ENCODE measurements at places on chromosomes 7 and 10. TPM values are rescaled to one million over a fixed set of nuclear protein-coding genes. Genes with fewer than 3 reads are reported as not detected.

- no peak for DNase-seq
These were observed 102.1 kb downstream of the CXCL12 start for GRCh38 chr10:44282626-44283300.

DNA sequence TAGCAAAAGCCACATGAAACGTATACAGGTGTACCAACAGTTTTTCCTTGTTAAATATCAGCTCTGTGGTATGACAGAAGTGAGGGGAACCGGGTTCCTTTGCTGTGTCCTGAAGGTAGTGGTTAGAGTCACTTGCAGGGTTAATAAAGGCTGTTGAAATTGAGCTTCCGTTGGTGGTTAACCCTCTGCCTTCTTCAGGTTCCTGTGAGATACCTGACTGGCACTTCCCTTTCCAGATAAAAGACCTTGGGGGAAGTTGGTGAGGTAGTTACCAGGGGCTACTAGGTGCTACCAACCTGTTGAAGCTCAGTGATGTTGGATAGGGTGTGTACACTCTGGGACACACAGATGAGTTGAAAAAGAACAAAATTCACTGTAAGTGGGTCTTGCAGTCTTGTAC is 384.1 kb downstream of the GATA3 start:
- no peak for DNase-seq

DNA sequence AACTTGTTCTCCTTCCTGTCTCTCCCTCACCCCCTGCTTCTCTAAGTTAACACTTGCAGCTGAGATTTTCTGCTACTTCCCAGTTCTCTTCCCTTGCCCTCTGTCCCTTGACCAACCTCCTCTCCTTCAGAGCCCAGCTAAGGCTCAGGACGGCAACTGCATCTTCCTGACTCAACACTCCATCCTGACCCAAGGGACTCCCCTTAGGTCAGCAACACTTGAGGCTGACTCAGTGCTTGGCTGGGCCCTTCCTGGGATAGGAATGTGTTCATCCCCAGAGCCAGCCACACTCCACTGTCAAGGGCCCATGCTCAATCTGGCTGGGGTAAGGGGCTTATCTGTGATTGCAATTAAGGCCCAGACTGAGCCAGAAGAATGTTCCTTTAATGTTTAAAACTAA is 3.4 kb downstream of the CALHM2 start:
- DNase-seq, result peak; percentile 63

- no peak for DNase-seq
These were observed 23.7 kb downstream of the ATAD1 start for GRCh38 chr10:87794285-87794684.

DNA sequence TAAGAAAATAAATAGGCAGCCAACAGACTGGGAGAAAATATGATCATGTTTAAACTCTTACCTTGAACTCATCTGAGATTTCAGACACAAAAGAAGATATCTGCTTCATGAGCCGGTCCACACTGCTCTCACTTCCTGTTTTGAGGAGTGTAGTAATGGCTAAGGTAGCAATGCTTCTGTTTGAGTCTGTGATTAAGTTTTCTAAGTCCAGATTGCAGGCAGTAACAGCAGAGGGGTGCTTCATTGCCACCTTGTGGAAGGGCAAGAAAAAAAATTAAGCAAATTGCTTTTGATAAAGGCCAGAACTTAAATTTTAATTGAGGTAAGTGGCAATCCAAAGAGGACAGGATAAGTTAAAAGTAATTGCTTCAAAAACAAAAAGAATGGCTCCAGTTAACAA is 69.1 kb downstream of the MEST start:
- DNase-seq, result no peak

DNA sequence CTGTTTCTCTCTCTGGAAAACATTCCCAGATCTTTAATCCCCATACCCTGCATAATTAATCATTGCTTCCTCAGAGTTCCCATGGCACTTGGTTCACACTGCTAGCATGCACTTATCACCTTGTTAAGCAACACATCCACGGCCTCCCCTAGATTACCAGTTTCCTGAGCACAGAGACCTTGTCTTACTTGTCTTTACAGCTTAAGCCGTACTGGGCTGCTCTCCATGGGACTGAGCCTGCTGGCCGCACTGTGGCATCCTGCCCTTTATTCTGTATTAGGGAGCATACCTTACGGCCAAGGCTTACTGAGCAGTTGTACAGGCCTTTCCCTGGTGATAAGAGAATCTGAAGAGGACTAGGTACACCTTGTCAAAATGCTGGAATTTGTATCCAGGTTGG is 190.2 kb downstream of the REEP3 start:
- DNase-seq, result no peak

DNA sequence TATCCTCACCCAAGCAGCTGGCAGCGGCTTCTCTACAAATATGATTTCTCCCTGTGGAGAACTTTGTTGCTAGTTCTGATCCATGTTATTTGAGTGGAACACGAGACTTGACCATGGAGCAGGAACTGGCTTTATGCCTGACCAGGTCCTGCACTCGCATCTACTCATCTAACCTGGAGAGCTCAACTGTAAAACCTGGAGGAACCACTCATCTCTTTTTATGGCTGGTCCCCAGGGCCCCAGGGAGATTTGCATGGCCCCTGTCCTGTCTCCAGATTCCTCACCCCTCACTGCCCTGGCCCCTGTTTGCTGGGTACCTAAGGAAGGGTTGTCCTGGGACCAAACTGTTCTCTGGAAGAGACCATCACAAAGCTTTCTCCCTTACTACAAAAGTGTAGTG is 16.0 kb downstream of the TCAF1 start:
- DNase-seq, result no peak

DNA sequence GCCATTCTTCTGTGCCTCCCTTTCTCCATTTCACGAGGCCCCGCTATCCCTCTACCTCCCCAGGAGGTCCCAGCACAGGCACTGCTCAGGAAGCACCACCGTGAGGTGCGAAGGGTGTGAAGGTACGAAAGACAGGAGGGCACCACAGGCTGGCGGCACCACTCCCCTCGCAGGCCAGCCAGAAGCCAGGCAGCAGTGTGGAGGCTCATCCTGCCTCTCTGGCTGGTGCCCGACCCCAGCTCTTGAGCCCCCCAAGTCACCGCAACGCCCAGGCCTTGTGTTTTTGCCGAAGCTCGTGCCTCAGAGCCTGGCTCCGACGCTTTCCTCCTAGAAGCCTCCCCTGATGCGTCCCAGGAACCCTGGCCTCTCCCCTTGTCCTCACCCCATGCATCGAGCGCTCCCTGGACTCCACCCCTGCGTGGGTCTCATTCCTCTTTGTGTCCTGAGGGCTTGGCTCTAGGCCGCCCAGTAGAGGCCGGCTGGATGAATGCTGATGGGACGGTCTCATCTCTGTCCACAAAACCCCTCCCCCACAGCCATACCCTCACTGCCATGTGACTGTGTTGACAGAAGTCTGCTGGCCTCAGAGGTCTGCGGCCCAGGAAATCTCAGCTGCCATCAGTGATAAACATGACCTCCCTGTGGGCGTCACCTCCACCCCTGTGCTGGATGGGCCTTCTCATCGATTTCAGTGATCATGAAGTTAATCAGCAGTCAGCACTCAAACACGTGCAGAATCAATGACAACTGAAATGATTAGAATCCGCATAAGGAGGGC is 19.3 kb downstream of the BRI3 start:
- no peak for DNase-seq

DNA sequence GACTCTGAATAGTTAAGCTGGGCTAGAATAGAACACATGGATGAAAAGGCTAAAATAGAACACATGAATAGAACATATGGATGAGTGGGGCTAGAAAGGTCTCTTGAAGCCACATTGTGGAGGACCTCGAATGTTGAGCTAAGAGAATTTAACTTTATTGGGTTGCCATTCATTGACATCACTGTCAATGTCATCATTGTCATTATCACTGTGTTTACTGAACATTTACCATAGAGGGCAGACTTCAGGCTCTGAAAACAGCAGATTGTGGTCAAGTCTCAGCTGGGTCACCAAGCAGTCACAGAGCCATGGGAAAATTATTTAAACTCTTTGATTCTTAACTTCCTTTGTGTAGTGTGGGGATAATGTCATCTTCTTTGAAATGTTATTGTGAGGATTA is 80.4 kb downstream of the WDFY4 start:
- DNase-seq, result no peak

GRCh38 chr10:114624951-114625780 is 32.9 kb downstream of the ABLIM1 start:
- DNase-seq, result no peak

GRCh38 chr10:101319241-101319915 is 34.6 kb upstream of the BTRC start:
- DNase-seq, result peak; percentile 25

DNA sequence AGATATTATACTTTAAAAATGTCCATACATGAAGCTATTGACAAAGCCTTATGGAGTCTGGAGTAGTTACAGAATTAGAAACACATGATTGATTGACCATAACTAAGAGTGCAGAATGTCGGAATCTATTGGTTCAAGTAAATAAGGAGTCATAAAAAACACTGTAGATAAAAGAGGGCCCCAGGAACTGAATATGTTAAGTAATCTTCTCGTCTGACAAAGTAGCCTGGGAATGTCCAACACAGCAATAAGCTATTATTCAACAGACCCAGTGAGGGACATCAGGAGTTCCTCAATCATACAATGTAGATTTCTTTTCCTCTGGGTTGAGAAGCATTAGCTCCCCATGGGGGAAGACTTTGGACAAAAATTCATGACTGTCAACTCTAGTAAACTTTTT is 782.0 kb downstream of the SUGCT start:
- DNase-seq, result no peak

DNA sequence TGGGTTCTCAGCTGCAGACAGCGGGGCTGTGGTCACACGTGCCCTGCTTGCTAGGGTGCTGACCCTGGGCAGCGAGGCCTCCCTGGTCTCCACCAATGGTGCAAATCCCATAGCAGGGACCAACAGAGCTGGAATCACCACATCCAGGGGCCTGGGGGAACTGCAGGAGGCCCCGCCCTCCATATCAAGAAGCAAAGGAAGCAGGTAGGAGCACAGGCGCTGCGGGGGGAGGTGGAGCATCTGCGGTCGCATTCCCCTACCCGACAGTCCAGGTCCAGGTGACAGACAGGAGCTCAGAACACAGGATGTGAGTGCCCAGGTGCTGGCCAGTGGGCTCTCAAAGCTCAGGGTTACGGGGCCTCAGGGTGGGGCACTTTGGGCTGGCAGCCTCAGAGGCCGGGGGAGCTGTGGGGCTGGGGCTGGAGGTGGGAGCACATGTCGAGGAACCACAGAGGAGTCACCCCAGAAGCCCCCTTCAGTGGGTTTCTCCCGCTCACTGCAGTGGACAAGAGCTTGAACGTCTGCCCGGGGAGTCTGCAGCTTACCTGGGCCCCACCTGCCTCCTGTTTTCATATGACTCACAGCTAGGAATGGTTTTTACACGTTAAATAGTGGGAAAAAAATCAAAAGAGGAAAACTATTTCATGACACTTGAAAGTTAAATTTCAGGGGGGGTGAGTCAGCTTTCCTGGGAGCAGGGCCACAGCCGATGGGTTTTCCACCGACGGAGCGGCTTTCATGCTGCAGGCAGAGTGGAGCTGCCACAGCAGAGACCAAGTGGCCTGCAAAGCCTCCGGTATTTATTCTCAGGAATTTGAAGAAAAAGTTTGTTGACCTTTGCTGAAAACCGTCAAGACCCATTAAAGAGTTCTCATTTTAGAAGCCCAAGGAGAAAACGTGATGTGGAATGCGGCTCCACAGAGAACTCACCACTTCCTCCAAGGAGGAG is 148.7 kb upstream of the PPP2R2D start:
- no peak for DNase-seq

- no peak for DNase-seq
These were observed 11.7 kb upstream of the ZNF239 start for GRCh38 chr10:43585981-43586729.

- peak; percentile 55 for DNase-seq
These were observed 21.8 kb upstream of the AKR1B1 start for GRCh38 chr7:134480730-134481129.

DNA sequence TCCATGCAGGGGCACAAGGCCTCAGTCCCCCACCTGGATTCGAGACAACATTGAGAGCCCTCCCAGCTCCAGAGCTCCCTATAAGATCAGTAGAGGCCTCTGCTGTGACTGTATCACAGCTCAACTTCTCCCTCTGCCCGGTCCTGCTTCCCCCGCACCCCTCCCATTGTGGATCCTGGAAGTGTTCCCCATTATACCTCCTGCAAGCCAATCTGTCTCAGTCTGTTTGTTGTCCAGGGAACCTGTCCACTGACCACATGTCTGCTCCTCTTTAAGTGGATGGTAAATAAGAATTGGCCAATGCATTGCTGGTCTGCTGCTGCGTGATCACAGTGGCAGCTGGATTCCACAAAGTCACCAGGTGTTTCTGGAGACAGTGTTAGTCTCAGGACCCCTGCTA is 259.7 kb upstream of the HABP2 start:
- DNase-seq, result no peak

- no peak for DNase-seq
These were observed 8.0 kb downstream of the FRMPD2 start for GRCh38 chr10:48266528-48266927.

DNA sequence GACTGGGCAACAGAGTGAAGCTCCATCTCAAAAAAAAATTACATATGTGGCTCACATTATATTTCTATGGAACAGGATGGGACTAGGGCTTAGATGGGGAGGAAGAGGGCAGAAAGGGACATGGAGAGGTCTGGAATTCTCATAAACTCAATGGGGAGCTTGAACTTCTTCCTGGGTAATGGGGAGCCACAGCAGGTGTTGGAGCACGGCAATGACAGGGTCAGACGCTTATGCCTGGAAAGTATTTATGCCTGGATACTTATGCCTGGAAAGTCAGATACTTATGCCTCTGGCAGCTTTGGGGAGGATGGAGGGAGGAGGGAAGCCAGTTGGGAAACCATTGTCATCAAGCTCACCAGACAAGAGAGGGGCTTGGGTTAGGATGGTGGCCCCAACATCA is 36.8 kb downstream of the TMEM130 start:
- no peak for DNase-seq

- no peak for DNase-seq
These were observed 426.9 kb downstream of the LRMDA start for GRCh38 chr10:75858339-75858738.

DNA sequence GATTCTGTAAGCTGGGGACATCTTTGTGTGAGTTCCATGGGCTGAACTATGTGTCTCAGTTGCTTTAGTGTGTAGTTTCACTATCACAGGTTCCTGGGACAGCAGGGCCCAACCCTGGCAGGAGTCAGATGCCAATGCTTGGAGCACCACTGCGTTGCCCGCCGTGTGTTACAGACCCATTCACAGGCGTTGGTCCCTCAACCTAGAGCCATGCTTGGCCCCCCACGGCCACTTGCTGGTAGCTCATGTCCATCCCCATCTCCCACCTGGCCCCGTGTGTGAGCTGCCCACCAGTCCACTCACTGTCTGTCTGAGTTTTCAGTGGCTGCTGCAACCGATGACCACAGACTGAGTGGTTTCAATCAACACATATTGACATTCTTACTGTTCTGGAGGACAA is 546.9 kb downstream of the TCERG1L start:
- no peak for DNase-seq

- peak; percentile 68 for DNase-seq
These were observed 996 bp downstream of the ADAM12 start for GRCh38 chr10:126387041-126387921.

Gene CPA4
- total RNA-seq, result 1.9 TPM

Gene SH2D4B
- total RNA-seq, result not detected

Gene FAM25G
- total RNA-seq, result not detected

Gene MSMB
- not detected for total RNA-seq

Gene ELN
- total RNA-seq, result 11.4 TPM

Gene FBXO24
- total RNA-seq, result 1.2 TPM

Gene SPDYE6
- total RNA-seq, result not detected

Gene ACTL6B
- total RNA-seq, result 1.9 TPM

Gene ASB15
- total RNA-seq, result not detected

Gene TEX47
- total RNA-seq, result not detected

Gene TSPAN12
- total RNA-seq, result 111 TPM

Gene ANKRD30A
- not detected for total RNA-seq

Gene GRM3
- total RNA-seq, result 0.72 TPM

Gene GIMAP6
- total RNA-seq, result 50.6 TPM

Gene PDE1C
- total RNA-seq, result 3.2 TPM

Gene MUC3A
- not detected for total RNA-seq

Gene NRG3
- 1.3 TPM for total RNA-seq
